Left colon (tissue), 2 donors: ENCODE measurements at places on chromosomes 11 and 22.
A peak's percentile ranks its signal among the peaks of the same experiment; 100 is the strongest.

DNA sequence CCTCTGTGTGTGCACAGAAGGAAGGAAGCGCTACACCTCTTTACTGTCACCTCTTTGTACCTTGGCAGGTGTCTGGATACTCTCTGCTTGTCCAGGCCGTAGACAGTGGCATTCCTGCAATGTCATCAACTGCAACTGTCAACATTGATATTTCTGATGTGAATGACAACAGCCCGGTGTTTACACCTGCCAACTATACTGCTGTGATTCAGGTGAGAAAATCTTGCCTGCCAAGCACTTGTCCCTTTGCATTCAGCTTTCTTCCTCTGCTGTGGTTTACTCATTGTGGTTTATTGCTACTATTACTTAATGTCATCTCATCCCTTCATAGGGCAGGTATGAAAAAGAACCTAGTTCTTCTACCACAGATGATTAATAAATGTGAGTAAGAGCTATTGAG is 131.9 kb upstream of the MTNR1B start:
- no peak for DNase-seq

GRCh38 chr11:64003807-64004589 is 17.8 kb downstream of the OTUB1 start:
- no peak for DNase-seq

DNA sequence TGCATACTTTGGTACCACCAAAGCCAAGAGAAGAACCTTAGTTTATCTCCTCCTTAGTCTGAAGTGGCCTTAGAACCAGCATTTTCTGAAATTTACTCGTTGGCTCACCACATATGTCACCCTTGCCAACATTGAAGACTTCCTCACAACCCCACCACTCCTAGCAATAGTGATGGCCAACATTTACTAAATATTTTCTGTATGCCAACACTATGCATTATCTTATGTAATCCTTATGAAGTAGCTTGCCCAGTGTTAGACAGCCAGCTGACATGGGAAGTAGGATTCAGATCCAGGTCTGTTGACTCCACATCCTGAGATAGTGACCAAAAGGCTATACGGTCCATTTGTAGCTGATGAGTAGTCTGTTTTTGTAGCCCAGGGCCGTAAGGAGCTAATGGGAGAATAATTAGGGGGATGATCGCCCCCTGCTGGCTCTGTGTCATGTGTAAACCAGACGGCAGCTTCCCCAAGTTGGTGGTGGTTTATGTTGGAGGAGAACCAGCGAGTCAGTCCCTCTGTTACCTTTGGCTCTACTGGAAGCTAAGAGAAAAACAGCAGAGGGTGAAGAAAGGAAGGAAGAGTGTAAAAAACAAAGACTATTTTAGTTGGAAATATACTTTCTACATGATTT is 120.5 kb upstream of the RASSF10 start:
- peak; percentile 78 for DNase-seq

- DNase-seq, result peak; percentile 15
These were observed 55.2 kb upstream of the FGF3 start for GRCh38 chr11:69874178-69874983.

- no peak for DNase-seq
These were observed 587.7 kb downstream of the OPCML start for GRCh38 chr11:132944569-132944944.

DNA sequence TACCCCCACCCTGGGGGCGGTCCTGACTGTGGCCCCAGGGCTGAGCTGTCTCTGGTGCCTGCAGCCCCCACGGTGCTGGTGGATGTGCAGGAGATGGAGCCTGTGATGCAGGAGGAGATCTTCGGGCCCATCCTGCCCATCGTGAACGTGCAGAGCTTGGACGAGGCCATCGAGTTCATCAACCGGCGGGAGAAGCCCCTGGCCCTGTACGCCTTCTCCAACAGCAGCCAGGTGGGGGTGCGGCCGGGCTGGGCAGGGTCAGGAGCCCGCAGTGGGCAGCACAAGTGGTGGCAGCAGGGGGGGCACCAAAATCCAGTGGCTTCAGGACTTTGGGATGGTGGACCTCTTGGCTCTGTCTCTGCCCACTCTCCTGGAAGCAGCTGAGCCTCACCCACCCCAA is 8.0 kb upstream of the NDUFS8 start:
- DNase-seq, result no peak
